Activated CD4-positive, alpha-beta T cell treated with anti-CD3 and anti-CD28 coated beads for 24 hours (primary cell): ENCODE measurements at places on chromosomes 11 and 22.

DNA sequence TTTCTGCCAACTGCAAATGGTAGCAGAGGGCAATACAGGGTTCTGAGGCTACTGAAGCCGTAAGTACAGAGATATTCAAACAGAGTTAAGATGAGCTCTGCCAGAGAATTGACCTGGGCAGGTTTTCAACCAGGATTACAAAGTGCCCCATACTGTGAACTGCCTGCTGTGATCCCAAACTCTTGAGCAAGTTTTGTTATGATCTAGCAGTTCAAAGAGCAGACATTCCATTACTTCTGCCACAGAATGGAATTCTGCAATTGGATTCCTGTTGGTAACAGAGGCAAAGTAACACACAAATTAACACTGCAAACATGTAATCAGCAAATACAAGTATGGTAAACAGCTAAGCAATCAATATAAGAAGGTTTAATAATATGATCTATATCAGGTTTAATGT lies 31.2 kb downstream of the ALG9 start:
- DNase-seq: no peak

GRCh38 chr11:34501949-34502348 lies 11.6 kb downstream of the ELF5 start:
- no peak for DNase-seq

- DNase-seq: no peak
Measured at GRCh38 chr11:26621132-26621531, 49.1 kb upstream of the MUC15 start.

DNA sequence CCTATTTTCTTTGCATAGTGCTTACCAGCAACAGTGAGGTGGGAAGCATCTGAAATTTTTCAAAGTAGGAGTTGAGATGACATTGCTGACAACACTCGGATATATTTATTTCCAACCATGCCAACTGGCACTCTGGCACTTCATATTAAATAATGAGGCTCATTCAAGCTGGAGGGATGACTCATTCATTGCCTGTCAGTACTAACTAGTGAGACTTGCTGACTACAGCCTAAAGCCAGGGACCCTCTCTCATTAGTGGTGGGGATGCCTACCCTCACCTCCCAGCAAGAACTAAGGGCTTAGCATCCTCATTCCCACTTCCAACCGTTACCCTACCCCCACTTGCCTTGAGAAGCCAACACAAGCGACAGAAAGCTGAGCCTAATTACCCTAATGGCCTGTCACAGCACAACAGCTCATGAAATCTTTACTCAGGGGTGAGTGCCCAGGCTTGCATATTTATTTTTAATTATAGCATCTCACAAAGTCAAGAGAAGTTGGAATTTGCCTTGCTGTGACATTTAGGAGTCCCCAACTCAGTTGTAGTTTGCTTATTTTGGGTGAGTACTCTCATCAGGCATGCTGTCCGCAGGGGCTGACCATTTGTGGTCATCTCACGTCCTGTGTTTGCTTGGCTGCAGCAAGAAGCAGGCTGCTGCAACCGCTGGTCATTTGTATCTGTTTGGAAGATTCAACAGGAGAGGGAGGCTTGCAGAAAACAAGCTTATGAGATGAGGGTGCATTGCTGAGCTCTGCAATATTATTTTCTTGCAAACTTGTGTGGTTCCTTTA lies 181.6 kb upstream of the POU2AF2 start:
- DNase-seq: no peak

- no peak for DNase-seq
Measured at GRCh38 chr11:130088919-130089673, 19.4 kb downstream of the APLP2 start.

DNA sequence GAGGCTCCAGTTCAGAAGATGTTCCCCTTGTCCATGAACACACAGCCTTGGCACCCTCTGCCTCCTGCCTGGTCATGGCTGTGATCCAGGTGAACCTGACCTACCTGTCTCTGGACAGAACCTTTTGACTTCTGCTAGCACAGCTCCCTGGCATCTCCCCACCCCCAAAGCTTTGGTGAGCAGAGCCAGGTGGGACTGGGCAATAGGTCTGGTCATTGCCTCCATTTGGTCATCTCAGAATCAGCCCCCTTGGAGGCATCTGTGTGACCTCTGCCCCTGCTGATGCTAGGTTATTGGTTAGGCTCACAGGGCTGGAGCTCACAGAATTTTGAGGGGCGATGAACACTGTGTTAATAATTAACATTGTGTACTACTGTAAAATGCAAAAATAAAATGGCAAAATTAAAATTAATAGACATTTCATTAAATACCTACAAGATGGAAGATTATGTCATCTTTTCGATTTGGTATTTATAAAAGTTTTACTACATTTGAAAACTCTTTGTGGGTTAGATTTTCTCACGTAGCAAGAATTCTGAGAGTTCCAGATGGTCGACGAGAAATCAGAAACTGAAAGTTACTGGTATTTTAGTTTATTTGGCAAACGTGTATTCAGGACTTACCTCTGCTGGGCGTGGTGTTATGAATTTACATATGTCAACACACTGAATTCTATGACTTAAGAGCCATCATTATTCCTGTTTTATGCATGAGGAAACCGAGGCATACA lies 8.3 kb upstream of the KIAA0930 start:
- DNase-seq: no peak

GRCh38 chr11:104146421-104146820 lies 17.5 kb downstream of the PDGFD start:
- no peak for DNase-seq

DNA sequence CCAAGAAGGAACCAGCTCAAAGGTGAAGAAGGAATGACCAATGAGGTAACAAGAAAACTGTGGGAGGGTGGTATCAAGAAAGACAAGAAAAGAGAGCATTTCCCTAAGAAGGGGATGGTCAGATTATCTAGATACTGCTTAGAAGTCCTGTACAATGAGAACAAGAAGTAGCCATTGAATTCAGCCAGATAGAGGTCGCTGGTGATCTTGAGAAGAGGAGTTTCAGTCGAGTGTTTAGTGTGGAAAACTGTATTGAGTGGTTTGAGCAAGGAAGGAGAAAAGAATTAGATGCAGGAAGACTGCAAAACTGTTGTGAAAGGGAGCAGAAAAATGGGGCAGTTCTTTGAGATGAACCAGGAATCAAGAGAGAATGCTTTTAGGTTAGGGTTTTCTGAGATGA lies 74.6 kb upstream of the FAT3 start:
- DNase-seq: no peak

DNA sequence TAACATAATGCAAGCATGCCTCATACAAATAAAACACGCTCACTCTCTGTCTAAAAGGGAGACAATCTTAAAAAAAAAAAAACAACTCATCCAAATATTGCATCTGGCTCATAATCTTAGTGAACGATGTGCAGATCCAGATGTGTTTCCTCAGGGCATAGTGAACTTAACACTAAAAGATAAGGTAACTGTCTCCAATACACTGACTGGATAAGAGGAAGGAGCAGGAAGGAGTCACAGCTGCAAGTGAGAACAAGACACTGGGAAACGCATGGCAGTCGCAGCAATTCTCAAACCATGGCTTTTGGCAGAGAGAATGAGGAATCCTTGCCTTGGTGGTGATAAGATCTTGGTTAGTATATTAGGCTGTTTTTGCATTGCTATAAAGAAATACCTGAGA lies 9.2 kb upstream of the EIF3M start:
- no peak for DNase-seq

- no peak for DNase-seq
Measured at GRCh38 chr11:68216171-68216938, 3.3 kb upstream of the KMT5B start.

GRCh38 chr11:94880216-94880615 lies 93.1 kb downstream of the CWC15 start:
- DNase-seq: no peak

DNA sequence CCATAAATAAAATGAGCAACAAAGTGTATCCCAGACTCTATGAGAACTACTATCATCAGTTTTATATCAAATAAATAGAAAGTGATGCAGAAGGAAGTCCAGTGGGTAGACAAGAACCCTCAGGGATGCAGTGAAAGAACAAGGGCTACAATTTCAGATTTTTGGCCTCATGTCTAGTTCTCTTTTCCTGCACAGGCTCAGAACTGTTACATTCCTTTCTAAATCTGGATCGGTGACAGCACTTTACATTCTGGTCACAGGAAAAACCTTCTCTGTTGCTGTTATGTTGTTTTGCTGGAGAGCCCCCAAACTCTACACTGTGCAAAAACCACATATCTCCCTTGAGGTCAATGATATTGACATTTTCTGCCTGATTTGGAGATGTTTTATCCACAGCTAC lies 108.8 kb upstream of the ANO5 start:
- no peak for DNase-seq

GRCh38 chr11:69245041-69245440 lies 48.9 kb upstream of the MYEOV start:
- no peak for DNase-seq

- DNase-seq: no peak
Measured at GRCh38 chr11:133181066-133181465, 351.2 kb downstream of the OPCML start.

DNA sequence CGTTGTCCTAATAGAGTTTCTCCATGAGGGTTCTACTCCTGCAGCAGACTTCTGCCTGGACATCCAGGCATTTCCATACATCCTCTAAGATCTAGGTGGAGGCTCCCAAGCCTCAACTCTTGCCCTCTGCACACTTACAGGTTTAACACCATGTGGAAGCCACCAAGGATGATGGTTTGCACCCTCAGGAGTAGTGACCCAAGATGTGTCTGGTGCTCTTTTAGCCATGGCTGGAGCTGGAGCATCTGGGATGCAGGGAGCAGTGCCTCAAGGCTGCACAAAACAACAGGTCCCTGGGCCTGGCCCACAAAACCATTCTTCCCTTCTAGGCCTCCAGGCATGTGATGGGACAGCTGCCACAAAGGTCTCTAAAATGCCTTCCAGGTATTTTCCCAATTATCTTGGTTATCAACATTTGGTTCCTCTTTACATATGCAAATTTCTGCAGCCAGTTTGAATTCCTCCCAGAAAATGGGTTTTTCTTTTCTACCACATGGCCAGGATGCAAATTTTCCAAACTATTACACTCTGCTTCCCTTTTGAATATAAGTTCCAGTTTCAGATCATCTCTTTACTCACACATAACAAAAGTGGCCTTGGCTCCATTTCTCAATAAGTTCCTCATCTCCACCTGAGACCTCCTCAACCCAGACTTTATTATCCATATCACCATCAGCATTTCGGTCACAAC lies 69.5 kb upstream of the GNAZ start:
- no peak for DNase-seq

DNA sequence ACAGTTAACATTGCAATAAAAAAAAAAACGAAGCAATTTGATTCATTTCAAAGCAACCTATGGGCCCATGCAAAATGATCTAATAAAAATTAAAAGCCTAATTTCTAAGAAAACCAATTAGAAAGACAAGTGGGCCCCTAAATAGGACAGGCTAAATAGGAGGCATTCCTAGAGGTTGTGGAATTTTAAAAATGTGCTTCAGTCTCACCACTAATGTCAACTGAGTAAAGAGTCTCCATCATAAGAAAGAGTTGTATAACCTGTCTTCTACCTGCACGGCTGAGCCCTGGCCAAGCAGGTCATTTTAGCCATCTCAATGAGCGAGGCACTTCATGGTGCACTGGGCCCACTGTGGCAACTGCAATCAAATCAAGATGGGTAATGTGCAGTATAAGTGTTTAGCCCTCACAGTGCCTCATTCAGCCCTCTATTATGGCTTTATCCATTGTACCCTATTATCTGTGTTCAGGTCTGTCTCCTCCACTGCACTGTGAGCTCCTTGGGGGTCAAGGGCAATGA lies 76.4 kb downstream of the PRSS23 start:
- DNase-seq: no peak

- DNase-seq: no peak
Measured at GRCh38 chr11:92322225-92322624, 97.6 kb downstream of the FAT3 start.

DNA sequence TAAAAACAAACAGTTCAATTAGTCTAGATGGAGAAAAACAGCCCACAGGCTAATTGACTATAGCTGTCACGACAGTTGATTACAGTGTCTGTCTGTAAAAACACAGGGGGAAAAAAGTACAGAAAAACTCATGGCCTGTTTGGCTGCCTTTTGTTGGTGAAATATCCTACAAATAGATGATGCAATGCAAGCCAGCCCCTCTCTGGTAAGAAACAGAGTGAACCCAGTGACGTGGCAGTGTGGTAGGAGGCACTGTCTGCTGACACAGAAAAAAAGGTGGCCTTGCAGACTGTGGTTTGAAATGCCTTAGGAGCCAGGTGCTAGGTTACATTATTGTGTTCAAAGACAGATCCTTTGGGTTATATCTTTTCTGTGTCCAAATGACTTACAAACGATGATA lies 431.4 kb upstream of the CCDC90B start:
- no peak for DNase-seq

GRCh38 chr22:47547239-47547661 lies 784.8 kb downstream of the TBC1D22A start:
- DNase-seq: no peak

DNA sequence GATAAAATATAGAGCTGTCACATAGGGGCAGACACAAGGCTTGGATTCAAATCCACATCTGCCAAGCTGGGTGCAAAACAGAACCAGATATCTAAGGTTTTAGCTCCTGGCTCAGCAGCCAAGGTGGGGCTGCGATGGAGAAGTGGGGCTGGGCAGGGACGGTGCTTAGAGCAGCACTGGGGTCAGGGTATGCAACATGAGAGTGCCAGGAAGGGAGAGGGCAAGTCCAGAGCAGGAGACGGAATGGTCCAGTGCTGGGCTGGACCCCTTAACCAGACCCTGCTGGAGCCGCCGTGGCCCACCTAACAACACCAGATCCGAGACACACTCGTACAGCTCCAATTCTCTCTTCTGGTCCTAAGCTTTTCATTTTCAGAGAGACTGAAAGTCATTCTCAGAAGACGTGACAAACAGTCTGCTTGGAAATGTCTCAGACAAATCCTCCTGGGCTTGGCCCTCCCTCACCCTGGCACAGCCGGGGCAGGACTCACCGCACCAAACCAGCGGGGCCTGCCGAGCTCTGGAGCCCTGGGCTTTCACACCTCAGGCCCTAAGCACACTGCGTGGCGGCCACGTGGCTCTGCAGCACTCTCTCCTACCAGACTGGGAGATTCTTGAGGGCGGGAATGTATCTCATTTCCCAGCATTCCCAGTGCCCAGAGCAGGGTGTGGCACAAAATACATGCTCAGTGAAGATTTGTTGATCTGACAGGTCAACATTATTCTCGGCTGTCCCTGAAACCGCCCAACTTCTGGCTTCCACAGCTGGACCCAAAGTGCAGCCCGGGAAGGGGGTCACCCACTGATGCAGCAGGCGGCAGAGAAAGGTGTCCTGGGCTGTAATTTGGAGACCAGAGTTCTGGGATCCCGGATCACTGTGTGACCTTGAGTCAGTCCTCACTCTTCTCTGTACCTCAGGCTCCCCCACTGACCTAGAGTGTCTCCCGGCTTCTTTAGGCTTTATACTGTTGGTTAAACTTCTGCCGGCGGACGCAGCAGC lies 11.6 kb downstream of the LRRC32 start:
- DNase-seq: no peak
